ENCODE measurements at places on chromosomes 7 and 10.

DNA sequence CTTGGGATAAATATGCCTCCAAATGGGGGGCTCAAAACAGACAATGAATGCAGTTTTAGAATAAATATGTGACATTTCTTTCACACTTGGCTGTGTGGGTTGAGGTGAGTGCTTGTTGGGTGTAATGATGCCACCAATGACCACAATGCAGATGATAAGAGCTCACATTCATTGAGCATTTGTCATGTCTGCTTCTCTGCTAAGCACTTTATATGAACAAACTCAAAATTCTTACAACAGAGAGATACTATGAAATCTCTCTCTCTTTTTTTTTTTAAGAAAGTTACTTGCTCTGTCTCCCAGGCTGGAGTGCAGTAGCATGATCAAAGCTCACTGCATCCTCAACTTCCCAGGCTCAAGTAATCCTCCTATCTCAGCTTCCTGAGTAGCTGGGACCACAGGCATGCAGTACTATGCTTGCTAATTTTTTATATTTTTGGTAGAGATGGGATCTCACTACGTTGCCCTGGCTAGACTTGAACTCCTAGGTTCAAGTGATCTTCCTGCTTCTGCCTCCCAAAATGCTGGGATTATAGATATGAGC lies 185.4 kb downstream of the JCAD start:
- DNase-seq = no peak

GRCh38 chr7:155483245-155483644 lies 25.3 kb downstream of the EN2 start:
- no peak for DNase-seq

DNA sequence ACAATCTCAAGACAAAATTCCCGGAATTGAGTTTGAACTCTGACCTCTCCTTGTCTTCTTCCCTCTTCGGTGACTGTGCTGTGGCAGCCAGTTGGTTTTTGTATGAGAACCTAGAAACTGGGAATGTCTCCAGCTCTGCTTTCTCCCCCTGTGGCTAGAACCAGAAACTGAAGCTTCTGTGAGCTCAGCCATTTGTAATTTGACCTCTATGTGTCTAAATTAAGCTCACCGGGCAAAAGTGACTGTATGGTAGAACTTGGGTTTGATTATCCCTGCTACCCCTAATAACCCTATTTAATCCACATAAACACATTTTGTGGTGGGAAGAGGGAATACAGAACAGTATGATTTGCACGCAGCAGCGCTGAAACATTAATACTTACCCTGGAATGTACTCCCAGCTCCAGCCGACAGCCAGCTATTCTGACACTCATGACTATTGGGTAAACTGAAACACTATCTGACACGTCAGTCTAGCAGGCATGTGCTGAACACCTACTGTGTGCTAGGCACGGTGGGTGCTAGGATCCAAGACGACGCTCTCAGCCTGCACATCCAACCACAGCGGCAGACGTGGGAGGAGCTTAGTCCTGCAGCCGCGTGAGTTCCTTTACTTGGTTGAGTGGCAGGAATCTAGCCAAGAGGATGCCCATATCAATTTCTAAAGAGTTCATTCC lies 324.8 kb downstream of the SFMBT2 start:
- no peak for DNase-seq

DNA sequence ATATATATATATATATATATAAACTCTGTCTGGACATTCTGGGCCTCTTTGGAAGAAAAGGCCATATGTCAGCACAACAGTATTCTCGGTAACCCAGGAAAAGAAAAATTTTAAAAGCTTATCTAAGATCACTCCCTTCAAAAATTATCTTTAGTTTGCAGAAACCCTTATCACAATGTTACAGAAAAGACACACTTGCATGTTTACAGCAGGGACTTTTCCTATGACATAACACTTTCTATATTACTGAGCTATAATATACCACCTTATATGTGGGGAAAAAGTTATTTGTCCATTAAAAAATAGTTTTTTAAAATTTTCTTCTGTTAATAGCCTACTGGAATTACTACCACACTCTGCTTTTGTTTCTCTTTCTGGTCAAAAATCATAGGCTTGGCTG lies 25.4 kb downstream of the ANKRD61 start:
- DNase-seq = no peak

DNA sequence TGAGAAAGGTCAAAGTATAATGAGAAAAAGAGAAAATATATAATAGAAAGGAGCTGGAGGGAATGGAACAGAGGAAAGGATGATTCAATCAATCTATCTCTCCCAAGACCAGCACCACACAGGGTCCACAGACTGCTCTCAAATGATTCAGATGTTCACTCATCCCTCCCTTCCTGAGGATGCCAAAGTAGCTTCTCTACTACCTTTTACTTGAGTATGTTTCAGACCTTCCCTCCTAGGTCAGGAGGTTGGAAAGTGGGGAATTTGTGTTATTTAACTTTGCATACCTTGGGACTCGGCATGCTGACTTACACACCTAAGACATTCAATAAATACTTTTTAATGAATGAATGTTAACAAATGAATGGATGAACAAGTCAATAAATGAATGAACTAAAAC lies 30.6 kb downstream of the CPVL start:
- no peak for DNase-seq

DNA sequence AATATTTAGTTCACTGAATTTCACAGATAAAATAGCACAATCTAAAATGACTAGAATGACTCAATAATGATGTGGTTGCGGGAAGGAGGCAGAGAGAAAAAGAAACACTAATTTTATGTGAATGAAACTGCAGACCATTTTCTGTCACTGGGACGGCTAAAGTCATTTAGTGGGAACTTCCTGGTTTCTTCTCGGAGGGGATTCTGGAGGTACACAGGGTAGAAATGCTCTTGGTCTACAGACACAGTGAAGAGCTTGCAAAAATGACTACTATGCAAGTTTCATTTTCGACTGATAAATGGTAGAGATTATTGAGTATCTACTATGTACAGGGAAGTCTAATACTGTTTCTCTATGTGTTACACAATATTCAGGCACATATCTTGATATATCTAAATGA lies 63.5 kb upstream of the LRRN3 start:
- no peak for DNase-seq

- DNase-seq = no peak
Observed at GRCh38 chr7:46165276-46165675, 244.2 kb upstream of the IGFBP3 start.

- no peak for DNase-seq
Observed at GRCh38 chr7:93231259-93231658, 907 bp upstream of the VPS50 start.

DNA sequence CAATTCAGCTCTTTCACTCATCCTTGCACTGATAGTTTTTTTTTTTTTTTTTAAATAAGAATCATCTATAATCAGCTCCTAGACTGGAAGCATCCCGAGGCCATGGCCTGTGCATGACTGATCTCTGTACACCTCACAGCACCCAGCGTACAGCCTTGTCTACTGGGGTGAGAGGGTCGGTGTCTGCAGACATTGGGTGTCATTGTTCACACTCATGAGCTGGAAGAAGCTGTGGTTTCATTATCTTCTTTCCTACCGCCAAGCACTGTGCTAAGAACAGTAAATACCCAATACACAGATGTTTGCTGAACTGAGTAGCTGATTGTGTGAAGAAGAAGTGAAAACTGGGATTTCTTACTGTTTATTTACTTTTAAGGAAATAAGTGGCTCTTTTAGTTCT lies 123.6 kb downstream of the CLEC2L start:
- no peak for DNase-seq

- DNase-seq = no peak
Observed at GRCh38 chr7:16891338-16891737, 9.6 kb upstream of the AGR3 start.

- DNase-seq = no peak
Observed at GRCh38 chr10:96991313-96991841, 159.3 kb downstream of the LCOR start.

DNA sequence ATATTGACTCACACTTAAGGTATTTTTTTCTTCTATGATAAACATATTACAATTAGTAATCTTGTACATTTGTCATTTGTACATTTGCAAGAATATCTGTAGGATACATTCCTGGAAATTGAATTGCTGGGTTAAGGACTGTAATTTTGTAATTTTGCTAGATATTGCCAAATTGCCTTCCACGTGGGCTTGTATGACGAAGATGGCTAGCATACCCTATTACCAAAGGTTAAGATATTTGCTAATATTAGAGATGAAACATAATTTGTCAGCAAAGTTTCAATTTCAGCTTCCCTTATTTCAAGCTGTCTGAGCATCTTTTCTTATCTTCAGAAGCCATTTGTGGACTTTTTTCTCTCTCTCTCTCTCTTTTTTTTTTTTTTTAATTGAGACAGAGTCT lies 1.0 kb upstream of the LYZL2 start:
- no peak for DNase-seq

Measured in cortex of kidney (tissue), 1 donor.